D721Med (cell line): ENCODE measurements at places on chromosomes 11 and 22.

DNA sequence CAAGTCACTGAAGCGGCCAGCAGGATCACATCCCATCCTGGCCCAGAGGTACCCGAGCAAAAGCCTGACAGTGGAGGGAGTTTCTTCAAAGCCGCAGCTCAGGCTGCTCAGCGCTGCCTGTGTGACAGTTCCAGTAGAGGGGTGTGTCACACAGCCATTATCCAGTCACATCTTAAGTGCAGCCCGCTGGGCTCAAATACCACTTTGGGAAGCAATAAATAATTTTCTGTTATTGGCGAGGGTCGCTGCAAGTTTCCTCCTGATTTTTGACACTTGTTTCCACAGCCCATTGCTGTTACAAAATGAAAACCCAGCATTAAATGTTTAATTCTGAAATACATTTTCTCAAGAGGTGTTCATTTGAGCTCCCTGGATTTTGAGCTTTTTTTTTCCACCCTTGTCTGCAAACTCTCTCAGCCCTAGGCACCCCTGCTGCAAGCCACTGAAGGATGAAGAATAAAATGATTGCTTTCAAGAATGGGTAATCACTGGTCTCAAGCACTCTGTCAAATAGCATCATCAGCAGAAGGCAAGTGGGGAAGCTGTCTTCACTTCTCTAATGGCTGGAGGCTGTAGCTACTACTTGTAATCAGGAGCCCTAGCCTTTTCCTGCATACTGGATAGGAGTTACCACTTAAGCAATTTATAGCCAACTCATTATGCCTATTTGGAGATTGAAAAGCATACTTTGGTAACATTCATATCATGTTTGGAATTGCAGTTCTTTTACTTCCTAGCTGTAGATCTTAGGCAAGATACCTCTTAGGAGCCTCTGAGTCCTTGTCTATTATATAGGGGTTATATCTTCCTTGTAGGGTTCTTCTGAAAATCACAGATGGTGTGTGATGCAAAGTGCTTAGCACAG lies 373.7 kb downstream of the METTL15 start:
- no peak for DNase-seq

DNA sequence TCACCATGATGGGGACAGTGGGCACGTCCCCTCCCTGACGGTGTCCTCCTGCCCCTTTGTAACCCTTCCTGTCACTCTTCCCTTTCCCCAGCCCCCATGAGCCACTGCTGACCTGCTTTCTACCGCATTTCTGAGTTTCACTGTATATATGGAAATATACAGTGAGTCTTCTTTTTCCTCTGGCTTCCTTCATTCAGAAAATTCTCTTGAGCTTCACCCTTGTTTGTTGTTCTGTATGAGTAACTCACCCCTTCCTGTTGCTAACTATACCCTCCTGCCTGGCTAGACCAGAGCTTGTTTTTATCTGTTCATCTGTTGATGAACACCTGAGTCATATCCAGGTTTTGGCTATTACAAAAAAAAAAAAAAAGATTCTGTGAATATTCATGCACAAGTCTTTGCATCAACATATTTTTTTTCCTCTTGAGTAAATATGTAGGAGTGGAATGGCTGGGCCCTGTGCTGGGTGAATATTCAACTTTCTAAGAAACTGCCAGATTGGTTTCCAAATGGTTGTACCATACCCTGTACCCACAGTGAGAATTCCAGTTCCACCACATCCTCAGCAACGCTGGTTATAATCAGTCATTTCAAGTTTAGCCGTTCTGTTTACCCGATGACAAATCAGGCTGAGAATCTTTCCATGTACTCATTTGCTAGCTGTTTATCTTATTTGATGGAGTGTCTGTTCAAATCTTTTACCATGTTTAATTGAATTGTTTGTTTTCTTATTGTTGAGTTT lies 62.0 kb downstream of the IGF2 start:
- DNase-seq, result no peak

- no peak for DNase-seq
Observed at GRCh38 chr11:122311216-122311755, 195.3 kb upstream of the BLID start.

- no peak for DNase-seq
Observed at GRCh38 chr11:33618351-33618710, 82.3 kb downstream of the C11orf91 start.

- DNase-seq, result no peak
Observed at GRCh38 chr11:107457205-107457557, 444 bp downstream of the CWF19L2 start.

DNA sequence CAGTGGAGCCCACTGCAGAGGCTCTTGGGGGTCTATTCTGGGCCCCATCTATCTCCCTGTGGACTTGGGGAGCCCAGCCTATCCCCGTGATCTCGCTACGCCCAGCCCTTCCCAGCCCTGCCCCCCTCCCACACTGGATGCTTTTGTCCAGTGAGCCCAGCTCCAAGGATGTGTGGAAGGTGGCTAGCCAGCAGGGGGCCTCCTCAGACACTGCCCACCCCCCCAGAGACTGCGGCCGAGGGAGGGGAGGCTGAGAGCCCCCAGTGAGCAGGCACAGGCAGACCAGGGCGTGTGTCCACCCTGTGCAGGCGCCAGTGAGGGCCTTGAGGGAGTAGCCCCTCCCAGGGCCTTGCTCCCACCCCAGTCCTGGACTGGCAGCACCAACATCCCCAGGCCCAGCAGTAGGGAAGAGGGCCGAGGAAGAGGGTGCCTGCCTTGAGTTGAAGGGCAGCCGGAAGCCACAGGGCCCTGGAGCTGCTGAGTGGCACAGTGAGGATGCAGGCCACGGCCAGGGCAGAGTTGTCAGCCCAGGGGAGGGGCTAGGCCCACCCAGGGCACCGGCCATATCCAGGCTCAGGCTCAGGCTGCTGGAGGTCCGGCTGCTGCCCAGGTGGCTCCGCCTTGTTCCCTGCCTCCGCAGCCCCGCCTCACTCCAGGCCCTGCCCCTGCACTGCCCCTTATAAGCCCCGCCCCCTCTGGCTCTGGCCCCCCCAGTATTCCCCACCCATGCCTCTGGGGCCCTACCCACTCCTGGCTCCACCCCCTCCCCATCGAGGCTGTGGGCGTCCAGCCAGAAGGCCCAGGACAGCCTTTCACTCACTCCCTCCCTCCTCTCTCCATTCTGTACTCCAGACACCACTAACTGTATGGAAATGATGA lies 28.0 kb downstream of the MOB2 start:
- DNase-seq, result no peak

GRCh38 chr11:128365044-128365443 lies 222.3 kb downstream of the ETS1 start:
- no peak for DNase-seq

- DNase-seq, result no peak
Observed at GRCh38 chr11:109940816-109941215, 152.4 kb upstream of the ZC3H12C start.

DNA sequence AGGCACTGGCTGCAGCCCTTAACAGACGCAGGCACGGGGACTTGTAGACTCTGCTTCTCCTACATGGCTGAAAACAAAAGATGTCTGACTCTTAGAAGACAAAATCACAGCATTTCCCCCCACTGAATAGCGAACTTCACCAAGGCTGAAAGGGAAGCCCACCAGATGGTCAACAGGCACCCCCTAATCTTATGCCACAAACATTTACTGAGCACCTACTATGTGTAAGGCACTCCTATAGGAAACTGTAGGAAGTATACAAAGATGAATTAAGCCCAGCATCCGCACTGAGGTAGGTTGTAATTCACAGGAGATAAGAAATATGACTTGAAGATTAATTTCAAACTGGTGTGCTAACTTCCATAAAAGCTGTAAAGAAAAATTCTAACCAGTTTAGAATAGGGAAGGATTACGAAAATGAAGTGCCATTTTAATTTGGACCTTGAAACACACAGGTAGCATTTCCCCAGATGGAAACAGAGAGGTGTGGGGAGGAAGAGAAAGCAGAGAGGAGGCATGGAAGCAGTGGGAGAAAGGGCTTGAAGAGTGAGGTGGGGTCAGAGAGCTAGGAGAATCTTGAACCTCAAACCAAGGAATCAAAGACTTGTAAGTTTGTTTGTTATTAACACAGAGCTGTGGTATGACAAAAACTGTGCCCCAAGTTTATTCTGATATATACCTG lies 38.1 kb downstream of the NUMA1 start:
- no peak for DNase-seq

- no peak for DNase-seq
Observed at GRCh38 chr11:70572974-70573260, 174.6 kb downstream of the CTTN start.

DNA sequence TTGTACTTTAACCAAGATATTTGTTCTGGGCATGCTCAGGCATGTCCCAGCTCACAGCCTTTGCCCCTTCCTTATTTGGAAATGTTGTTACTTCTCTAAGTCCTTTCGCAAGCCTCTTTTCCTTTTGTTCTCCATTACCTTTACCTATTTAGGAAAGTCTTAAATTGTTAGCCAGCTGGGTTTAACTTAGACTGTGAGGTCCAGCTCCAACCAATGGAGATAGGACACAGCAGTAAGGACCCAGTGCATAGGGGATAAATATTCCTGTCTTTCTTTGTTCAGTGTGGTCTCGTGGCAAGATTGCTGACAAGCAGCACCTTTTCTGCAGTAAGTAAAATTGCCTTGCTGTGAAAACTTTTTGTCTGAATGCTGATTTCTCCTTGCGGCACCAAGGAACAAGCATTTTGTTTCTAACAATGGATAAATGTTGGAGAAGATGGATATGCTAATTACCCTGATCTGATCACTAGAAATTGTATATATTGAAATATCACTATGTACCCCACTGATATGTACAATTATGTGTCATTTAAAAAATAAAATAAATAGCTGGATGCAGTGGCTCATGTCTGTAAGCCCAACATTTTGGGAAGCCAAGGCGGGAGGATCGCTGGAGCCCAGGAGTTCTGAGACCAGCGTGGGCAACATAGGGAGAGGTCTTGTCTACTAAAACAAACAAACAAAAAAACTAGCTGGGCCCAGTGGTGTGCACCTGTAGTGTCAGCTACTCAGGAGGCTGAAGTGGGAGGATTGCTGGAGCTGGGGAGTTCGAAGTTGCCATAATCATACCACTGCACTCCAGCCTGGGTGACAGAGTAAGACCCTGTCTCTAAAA lies 31.9 kb upstream of the FTH1 start:
- DNase-seq, result no peak

DNA sequence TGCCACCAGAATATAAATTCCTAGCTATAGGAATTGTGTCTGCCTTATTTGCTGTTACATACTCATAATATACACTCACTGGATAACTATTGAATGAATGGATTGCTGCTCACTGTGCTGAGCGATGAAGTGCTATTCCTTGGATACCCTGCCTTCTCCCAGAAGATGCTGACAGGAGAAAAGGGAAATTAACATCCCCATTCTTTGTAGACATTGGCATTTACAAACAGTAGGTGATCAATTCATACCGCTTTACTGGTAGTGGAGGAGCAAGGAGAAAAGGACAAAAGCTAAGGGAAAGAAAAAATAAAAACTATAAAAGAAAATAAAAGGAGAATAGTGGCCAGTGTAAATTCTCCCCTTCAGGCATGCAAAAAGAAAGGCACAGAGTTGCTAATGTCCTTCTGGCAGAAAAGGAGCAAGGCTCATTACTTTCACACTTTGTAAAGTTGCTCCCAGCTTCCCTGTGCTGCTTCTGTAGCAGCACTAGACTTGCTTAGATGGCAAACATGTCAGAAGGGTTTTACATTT lies 183.0 kb downstream of the LUZP2 start:
- no peak for DNase-seq

DNA sequence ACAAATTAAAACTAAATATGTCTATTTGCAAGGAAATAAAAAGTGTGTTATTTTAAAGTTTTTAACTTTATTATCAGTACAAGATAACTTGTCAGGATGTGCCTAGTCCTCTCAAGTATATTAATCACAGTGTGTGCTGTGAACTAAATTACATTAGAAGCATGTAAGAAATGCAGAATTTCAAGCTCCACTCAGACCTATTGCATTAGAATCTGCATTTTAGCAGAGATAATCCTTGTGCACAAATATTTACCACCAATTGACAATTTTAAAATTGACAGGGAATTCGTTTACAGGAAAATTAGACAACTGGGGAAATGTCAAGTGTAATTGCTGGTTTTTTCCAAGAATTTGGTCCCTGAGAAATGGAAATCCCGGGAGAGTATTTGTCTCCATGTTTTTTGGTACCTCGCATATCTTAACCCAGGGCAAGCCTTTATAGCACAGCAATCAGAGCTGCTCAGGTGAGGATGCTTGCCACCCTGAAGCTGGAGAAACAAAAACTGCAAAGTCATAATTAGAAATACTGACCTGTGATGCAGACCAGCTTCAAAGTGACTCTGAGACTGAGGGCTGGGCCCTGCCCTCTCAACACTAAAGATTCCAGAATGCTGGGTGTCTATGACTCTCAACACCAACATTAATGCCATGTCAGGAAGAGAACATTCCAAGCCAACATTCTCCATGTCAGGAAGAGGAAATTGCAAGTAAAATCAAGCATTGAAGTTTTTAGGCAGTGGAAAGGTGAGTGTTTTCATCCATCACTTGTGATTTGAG lies at the start of gene OR8G1:
TSS of gene OR8G1 (plus strand) at position 475 of the 777 bp plus-strand sequence. CDS start 8,581 bp downstream, outside the sequence.
- DNase-seq, result no peak

GRCh38 chr11:110053848-110054414 lies 39.3 kb upstream of the ZC3H12C start:
- DNase-seq, result no peak

DNA sequence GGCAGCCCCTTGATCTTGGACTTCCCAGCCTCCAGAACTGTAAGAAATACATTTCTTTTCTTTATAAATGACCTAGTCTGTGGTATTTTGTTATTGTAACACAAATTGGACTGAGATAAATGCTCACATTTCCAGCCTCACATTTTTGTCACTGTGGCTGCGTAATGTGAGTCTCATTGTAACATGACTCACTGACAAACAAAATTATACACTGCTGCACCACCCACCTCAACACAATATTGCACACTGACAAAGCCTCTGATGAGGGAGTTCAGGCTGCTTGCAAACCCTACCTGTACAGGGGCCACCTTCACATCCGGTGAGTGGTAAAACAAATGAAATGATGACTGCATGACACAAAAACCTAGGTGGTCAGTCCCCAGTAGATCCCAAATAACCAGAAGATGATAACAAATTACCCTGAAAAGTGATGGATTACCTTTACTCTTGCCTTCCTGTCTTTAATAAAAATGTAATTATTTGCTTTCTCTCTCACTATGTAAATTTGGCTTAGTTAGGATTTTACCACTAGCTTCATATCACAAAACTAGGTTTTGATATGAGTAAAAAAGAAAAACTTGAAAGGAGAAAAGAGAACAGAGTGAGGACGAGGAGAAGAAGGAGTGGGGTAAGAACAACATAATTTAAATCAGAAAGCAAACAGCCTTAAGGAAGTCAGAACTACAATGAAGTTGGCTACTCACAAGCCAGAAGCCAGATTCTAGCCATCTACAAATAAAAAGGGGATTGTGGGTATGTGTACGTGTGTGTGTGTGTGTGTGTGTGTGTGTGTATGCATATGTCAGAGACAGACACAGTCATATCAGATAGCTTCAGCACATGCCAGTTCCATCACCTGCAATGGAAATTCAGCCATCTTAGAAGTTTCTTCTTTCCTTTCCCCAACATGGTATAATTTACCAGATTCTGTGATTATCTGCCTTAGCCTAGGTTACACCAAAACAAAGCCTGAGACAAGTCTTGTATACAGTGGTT lies 53.4 kb upstream of the SESN3 start:
- DNase-seq, result no peak
